ENCODE measurements at places on chromosomes 11 and 22. TPM values are rescaled to one million over a fixed set of nuclear protein-coding genes. Genes with fewer than 3 reads are reported as not detected.

- DNase-seq = no peak
These were observed 121.6 kb upstream of the SNX19 start for GRCh38 chr11:131037873-131038272.

DNA sequence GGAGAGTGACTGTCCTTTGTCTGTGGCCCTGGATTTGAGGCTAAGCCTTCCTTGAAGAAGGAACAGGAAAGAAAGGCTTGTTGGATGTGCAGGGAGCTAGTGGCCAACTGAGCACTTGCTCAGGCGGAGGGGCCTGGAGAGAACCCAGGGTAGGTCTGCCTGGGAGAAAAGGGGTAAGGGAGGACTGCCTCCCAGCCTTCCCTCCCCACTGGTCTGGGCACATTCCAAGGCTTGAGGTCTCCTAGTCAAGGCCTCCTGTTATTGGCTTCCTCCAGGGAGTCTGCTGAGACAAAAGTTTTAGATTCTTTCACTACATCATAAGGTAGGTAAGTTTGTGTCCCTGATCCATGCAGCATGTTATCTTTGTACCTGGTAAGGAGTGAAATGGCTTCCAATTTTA is 15.2 kb downstream of the KCNQ1OT1 start:
- peak; percentile 18 for DNase-seq

DNA sequence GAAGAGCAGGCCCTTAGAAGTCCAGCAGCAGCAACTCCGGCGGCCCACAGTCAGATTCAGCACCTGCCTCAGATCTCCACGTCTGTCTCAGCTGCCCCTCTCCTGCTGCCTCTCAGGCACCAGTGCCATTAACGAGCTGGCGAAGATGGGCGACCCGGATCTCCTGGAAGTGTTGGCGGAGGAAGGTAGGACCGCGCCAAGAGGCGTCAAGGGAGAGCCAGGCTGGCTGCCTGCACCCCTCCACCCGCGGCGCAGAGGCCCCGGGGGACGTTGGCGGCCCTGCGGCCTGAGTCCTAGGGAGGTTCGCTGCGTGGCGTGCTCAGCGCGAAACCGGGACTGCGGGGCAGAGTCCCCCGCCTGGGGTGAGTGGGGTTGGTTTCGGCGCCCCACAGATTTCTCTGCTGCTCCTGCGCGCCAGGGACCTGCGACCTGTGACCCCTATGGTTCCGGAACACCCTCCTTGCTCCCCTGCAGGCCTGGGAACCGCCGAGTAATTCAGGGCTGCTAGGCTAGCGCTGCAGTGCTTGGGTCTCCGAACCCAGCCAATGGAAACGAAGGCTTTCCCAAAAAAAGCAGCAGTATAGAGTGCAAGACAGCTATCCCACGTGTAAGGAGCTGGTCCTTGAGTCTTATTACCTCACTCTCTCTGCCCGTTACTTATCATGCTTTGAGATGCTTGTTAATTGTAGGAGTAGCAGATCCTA is 615 bp downstream of the ANO5 start:
- peak; percentile 72 for DNase-seq

DNA sequence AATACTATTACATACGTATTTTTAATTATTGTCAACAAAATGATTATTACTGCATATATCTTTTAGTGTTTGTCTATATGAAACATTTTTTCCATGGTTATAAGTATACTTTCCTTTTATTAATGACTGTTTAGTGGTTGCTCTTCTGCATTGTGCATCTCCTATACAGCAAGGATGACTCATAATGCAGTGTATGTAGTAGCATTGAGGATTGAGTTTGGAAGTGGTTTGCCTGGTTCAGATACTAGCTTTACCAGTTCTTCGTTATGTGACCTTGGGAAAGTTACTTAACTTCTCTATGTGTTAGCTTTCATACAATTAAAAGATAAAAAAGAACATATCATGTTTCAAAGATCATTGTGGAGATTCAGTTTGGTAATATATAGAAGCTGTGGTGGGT is 44.1 kb downstream of the CHORDC1 start:
- no peak for DNase-seq

- no peak for DNase-seq
These were observed 56.7 kb upstream of the PTPRJ start for GRCh38 chr11:47923667-47924066.

DNA sequence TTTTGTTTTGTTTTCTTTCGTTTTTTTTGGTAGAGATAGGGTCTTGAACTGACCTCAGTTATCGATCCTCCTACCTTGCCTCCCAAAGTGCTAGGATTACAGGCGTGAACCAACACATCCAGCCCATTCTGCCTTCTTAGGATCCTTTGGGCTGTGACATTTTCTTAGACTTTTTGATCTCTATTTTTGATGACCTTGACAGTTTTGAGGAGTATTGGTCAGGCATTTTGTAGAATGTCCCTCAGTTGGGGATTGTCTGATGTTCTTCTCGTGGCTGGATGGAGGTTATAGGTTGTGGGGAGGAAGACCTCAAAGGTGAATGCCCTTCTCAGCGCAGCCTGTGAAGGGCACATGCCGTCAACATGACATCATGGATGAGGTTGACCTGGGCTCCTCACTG is 19.5 kb upstream of the RAB1B start:
- DNase-seq = no peak

GRCh38 chr11:68870470-68870869 is 28.8 kb upstream of the CPT1A start:
- DNase-seq = no peak

GRCh38 chr11:134290646-134291045 is 14.5 kb downstream of the GLB1L3 start:
- DNase-seq = no peak

GRCh38 chr22:30235687-30236170 is 10.8 kb downstream of the LIF start:
- peak; percentile 60 for DNase-seq

DNA sequence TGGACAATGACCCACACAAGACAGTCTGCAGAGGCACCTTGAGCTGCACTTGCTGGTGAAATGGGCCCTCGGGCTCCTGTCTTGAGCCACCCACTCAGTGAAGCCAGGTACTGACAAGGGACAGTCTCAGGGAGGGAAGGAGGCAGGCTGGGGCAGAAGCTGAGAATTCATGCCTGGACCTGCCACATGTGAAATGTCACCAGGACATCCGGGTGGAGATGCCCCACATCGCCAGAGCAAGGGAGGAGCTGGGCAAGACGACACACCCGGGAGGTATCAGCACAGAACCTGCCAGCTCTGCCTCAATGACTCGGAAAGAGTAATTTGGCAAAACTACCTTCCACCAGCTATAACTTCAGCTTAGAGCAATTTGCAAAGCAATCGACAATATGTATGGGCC is 23.5 kb downstream of the CPT1A start:
- no peak for DNase-seq

- DNase-seq = no peak
These were observed 23.8 kb downstream of the DRD4 start for GRCh38 chr11:660681-661444.

GRCh38 chr11:125481531-125481930 is 14.5 kb downstream of the FEZ1 start:
- DNase-seq = no peak

- DNase-seq = no peak
These were observed 1.5 kb downstream of the A4GALT start for GRCh38 chr22:42719133-42719532.

DNA sequence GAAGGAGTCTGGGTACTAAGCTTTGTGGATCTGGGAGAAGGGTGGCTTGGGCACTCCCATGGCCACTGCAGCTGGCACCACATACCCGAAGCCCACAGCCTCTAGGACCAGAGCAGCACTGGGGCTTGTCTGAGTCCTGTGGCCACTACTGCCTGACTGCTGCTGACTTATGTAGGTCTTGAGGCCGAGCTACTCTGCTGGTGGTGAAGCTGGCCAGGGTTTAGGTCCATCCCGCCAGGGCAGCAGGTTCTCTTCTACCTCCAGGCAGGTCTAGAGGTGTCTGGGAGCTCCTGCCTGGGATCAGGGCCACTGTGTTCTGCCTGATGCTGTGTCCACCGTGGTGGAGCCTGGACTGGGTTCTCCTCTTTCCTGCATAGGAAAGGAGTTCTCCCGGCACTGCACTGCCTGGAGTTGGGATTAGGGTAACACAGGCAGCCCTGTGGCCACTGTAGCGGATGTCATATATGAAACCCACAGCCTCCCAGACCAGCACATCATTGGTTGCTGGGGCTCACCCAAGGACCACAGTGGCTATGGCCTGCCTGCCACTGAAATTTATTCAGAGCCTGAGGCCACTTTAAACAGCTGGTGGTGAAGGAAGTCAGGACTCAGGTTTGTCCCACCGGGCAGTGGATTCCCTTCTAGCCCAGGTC is 109.8 kb upstream of the SERPIND1 start:
- no peak for DNase-seq

GRCh38 chr11:14784230-14784629 is 107.8 kb downstream of the CYP2R1 start:
- no peak for DNase-seq

DNA sequence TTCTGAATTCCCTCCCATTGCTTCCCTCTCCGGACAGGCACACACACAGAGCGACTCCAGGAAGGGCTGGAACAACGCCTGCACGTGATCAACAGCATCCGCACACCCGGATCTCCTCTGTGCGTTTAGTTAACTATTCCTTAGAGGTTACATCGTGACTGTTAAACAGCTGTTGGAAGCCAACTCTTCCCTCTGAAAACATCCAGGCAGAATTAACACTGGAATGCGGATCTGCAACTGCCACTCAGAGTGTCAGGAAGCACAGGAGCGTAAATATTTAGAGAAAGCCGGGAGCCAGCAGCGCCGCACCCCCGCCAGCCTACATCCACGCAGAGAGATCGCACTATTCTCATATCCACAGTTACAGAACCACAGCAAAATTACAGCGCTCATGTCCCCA is 46.2 kb downstream of the SHANK2 start:
- DNase-seq = no peak

GRCh38 chr11:64767344-64768299 is 7.8 kb upstream of the PYGM start:
- peak; percentile 75 for DNase-seq

GRCh38 chr11:67612751-67613150 is 6.0 kb downstream of the NDUFV1 start:
- DNase-seq = no peak

DNA sequence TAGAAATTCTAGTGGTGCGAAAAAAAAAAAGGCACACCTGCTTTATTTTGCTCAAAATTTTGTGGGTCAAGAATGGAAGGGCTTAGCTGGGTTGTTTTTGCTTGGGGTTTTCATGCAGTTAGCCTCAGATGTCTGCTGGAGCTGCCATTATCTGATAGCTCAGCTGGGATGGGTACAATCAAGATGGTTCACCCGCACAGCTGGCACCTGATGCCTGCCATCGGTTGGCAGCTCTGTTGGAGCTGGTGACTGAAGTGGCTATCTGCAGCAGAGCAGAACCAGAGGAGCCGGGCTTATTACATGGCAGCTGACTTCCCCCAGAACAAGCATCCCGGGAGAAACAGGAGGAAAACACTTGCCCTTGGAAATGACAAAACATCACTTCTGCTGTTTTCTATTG is 12.1 kb upstream of the ELFN2 start:
- no peak for DNase-seq

GRCh38 chr11:104531075-104531474 is 367.1 kb upstream of the PDGFD start:
- DNase-seq = no peak

- DNase-seq = no peak
These were observed 65.6 kb upstream of the OR5AK2 start for GRCh38 chr11:56923116-56923515.

DNA sequence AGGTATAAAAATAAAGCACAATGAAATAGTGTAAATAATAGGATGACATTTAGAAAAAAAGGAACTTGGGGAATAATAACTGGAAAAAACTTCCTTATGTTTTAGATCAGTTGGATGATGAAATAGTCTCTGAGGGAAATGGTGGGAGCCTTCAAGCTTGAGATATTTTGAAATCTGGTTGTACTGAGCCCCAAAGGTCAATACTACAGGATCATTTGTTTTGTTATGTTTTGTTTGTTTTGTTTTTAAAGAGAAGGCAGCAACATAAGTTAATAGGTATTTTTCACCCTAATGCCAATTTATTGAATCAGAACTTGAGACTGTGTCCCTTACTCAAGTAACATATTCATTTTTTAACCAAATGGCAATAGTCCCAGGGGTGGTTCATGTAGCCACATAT is 393.1 kb downstream of the ETS1 start:
- DNase-seq = no peak

DNA sequence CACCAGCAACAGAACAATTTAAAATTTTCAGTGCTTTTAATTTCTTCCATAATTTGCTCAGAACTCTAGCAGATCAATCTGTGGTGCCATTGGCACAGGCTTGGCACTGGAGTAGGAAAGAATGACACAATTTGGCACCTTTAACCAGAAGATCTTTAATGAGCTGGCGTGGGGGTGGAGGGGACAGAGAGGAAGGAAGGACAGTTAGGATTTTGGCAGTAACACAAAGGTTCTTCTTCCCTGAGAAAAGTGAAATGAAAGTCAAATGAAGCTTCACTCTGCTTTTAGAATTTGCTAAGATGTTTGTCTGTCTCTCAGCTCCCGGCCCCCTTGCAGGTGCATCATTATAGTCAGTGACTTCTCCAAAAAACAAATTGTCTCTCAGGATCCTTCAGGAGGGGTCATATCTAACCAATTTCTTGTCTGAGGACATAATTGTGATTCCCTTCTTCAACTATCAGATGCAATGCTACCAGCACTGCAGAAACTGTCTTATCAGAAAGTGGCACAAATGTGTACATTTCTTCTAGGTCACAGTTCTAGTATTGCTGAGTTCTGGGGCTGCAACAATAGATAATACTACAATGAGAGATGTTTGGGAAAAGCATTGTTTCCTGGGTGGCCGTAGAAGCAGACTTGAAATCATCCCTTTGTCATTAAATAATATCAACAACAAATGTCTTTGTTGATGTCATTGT is 66.8 kb downstream of the CSTPP1 start:
- no peak for DNase-seq

- peak; percentile 87 for DNase-seq
These were observed 40.7 kb downstream of the ZNRF3 start for GRCh38 chr22:28923826-28924732.

- DNase-seq = no peak
These were observed 46.4 kb downstream of the PAX6 start for GRCh38 chr11:31764766-31765165.

The HYLS1 gene
- 0.71 TPM for total RNA-seq

The LDHAL6A gene
- not detected for total RNA-seq

The HOATZ gene
- total RNA-seq = not detected

The GLB1L3 gene
- not detected for total RNA-seq

The KREMEN1 gene
- total RNA-seq = 4.7 TPM

The HINFP gene
- 8.7 TPM for total RNA-seq

The DEFB108B gene
- total RNA-seq = not detected

The SMTNL1 gene
- total RNA-seq = not detected

The OR51G2 gene
- not detected for total RNA-seq

The SLN gene
- total RNA-seq = not detected

The ZBED4 gene
- 3.7 TPM for total RNA-seq

The WBP2NL gene
- 2.8 TPM for total RNA-seq

The OR52N4 gene
- total RNA-seq = not detected

The TPP1 gene
- total RNA-seq = 19.6 TPM

The PTPN5 gene
- 0.32 TPM for total RNA-seq

All from pancreas (tissue), 10 donors.